ENCODE measurements at places on chromosomes 4 and X.

- no peak for DNase-seq
Observed at GRCh38 chr4:145203410-145203809, 23.0 kb upstream of the OTUD4 start.

- DNase-seq, result no peak
Observed at GRCh38 chrX:50188859-50189600, 11.8 kb downstream of the AKAP4 start.

GRCh38 chr4:71553605-71554004 is 214.8 kb downstream of the SLC4A4 start:
- DNase-seq, result no peak

GRCh38 chr4:119087121-119087520 is 48.5 kb upstream of the MYOZ2 start:
- DNase-seq, result no peak

- no peak for DNase-seq
Observed at GRCh38 chrX:68180579-68180978, 252.7 kb downstream of the OPHN1 start.

DNA sequence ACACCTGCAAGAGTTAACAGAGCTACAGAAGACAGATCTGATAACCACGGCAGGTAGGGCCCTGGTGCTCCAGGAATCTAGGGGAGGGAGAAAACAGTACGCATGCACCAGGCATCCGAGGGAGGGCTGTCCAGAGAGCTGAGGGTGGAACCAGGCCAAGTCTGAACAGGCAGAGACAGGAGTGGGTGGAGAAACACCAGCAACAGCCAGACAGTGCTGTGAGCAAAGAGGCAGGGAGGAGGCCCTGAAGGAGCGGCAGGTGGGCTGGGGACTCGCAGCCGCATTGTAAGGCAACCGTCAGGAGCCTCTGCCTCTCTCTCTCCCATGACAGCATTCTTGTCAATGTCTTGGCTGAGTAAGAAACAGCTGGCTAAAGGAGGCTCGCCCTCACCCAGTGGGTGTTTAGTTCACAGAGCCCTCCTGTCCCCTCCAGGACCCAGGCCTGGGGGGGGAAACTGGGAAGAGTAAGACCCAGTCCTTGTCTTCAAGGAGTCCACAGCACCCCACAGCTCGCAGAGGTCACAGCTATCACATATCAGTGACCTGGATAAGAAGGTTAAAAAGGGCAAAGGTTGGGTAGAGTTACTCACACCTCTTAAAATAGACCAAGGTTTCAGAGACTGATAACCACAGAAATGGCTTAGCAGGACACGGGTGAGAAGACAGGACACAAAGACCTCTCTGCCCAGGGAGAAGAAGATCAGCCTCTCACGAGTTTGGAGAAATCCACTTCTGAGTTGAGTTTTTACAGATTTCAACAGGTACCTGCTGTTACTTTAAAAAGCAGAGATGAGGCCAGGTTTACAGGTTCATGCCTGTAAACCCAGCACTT is 10.5 kb downstream of the ACSL1 start:
- peak; percentile 78 for DNase-seq

DNA sequence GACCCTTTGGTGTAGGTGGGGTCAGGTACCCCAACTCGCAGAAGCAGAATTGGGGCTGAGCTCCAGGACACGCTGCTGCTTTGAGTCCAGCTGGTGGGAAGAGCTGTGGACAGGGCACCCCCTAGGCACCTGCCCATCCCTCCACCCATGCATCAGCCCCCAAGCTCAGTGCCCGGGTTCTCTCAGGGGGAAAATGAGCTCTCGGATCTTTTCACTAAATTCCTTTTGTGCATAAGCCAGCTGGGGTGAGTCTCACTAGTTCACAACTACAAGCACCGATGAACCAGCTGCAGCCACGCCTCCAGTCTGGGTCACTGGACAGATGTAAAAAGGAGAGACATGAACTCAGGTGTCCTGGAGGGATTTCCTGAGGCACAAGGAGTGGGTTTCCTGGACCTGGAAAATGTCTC is 286.8 kb downstream of the CRLF2 start:
- no peak for DNase-seq

DNA sequence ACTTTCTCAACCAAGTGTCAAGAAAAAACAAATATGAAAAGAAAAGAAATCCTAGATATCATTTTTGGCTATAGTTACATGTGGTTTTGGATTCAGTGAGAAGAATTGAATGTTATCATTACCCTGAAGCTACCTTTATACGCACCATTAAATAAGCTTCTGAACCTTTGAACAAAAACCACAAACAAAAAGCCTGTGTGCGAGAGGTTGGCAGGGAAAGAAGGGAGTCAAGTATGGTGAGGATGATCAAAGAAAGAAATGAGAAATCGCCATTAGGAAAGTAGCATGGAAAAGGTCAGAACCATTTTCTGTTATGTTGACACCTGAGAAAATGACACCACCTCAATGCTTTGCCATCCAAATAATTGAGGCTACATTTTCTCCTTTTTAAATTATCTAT is 1.2 kb upstream of the SLC7A11 start:
- DNase-seq, result no peak

- DNase-seq, result peak; percentile 57
Observed at GRCh38 chr4:111475001-111475400, 670.3 kb upstream of the FAM241A start.

DNA sequence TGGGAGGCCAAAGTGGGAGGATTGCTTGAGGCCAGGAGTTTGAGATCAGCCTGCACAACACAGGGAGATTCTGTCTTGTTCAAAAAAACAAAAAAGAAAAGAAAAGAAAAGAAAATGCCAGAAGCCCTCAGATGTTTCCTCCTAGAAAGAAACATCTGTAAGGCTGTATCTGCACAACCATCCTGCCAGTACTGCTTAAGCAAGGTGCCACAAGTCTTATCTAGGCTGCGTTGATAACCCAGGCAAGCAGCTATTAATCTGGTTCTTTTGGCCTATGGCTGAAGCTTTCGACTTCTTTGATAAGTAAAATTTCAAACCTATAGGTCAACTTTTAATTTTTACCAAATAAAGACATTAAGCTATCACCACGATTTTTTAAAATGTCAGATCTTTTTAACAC is 3.1 kb downstream of the COX18 start:
- no peak for DNase-seq

GRCh38 chr4:184450045-184450444 is 24.3 kb downstream of the IRF2 start:
- DNase-seq, result no peak

DNA sequence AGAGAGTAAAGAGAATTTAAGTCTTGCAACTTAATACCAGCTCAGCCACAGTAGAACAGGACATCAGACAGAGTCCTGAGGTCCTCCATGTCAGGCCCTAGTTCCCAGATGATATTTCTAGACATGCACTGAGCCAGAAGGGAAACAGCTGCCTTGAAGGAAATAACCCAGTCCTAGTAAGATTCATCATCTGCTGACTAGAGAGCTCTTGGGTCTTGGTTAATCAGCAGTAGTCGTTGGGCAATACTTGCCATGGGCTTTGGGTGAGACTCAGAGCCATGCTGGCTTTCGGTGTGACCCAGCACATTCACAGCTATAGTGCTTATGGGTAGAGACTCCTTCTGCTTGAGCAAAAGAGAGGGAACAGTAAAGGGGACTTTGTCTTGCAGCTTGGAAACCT is 379.1 kb downstream of the AR start:
- no peak for DNase-seq

DNA sequence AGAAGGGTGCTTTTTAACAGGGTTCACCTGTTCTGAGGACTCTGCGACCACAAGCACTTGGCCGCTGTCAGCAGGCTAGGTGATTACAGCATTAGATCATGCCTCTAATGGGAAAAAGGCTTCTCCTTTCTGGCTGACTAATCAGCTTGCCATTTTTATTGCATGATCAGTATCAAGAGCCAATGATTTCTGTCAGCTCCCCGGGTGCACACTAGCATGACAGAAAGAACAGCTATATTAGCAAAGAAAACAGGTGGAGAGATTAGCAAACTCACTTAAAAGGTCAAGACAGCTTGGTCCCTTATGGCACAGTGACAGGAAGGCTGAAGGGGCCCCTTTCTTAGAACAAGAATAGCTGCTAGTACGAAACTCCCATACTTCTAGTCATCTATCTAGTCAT is 170.0 kb downstream of the SMIM20 start:
- DNase-seq, result no peak
